ENCODE measurements at places on chromosomes 11 and 22.

DNA sequence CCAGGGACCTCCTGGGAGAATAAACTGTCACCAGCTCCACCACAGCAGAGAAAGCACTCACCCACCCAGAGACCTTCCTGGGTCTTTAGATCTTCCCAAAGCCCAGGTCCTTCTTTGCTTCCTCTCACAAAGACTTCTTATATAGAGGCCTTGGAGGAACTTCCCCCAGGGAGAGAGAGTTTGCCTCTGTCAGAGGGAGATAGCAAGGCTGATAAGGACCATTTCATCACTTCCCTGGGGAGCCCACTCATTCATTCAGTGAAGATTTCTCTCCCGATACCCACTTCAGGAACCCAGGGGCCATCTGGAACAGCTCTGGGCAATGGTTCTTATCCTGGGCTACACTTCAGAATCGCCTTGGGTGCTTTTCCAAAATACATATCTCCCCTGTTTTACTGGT, at the start of gene PRG2:
Gene PRG2, minus strand, starts transcription at position 116 of the 400 bp plus-strand sequence. CDS start 706 bp downstream, outside the sequence.
- no peak for DNase-seq

DNA sequence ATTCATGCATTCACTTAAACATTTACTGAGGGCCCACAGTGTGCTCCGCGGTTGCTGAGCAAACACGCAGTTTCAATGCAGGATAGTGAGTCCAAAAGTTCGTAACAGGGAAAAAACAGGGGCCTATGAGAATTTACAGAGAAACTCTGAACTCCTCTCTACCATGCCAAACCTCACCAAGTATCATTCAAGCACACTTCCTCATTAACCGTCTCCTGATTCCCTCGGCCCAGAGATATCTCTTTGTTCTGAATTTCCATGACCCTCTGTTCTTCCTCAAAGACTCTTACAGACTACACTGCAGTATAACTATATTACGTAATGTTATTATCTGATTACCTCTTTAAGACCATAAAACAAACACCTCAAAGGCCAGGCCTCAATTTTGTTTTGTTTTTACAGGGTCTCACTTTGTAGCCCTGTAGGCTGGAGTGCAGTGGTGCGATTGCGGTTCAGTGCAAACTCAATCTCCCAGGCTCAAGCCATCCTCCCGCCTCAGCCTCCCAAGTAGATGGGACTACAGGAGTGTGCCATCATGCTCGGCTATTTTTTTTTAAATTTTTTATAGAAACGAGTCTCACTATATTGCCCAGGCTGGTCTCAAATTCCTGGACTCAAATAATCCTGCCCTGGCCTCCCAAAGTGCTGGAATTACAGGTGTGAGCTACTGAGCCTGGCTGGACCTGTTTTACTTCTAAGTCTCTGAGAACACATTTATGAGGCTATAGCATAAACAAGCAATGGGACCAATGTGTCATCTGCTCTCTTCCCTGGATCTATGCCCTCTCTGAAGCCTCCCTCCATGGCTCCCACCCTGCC, 3.6 kb downstream of the HPS4 start:
- no peak for DNase-seq

DNA sequence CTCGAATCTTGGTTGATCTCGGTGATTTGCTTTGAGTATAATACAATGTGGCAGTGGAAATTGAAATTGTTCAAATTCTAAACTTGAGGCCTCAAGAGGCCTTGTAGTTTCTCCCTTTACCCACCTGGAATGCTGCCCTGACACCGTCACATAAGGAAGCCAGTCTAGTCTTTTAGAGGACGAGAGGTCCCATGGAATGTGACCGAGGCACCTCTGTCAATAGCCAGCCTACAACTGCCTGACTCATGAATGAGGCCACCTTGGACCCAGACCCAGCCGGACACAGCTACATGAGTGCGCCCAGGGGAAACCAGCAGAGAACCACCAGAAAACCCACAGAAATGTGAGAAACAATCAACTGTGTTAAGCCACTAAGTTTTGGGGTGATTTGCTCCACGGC, 52.5 kb downstream of the RPL27A start:
- no peak for DNase-seq

- DNase-seq, result no peak
These were observed 96.6 kb downstream of the KCNC1 start for GRCh38 chr11:17831228-17831627.

Measured in urothelium cell line (cell line).